ENCODE measurements at places on chromosomes 11 and 22.
A peak's percentile ranks its signal among the peaks of the same experiment; 100 is the strongest.

DNA sequence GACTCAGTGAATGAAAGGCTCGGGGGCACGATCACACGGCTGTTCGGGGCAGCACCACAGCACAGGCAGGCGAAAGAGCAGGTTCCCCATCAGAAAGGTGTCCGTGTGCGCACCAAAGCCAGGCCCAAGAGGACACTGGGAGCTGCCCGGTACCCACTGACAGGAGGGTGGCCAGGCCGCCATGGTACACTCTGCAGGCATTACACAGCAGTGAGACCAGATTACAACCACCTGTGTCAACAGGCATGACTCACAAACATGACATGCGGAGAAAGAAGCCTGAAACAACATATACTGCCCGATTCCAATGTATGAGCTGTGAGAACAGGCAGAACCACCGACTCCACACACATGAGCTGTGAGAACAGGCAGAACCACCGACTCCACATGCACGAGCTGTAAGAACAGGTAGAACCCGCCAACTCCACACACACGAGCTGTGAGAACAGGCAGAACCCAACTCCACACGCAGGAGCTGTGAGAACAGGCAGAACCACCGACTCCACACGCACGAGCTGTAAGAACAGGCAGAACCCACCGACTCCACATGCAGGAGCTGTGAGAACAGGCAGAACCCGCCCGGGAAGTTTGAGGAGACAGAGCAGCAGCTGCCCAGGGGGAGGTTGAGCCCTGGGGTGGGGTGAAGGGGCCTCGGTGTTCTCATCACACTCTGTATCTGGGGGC, 32.6 kb downstream of the KIAA0930 start:
- no peak for DNase-seq

- no peak for DNase-seq
Observed at GRCh38 chr11:126660321-126660720, 304.8 kb downstream of the ST3GAL4 start.

GRCh38 chr22:36365020-36365411, 22.8 kb downstream of the MYH9 start:
- DNase-seq = peak; percentile 67

- no peak for DNase-seq
Observed at GRCh38 chr22:30245985-30246813, at the start of gene LIF. LIF (minus strand) TSS chr22:30246759; CDS start chr22:30246695, 64 bp downstream.

DNA sequence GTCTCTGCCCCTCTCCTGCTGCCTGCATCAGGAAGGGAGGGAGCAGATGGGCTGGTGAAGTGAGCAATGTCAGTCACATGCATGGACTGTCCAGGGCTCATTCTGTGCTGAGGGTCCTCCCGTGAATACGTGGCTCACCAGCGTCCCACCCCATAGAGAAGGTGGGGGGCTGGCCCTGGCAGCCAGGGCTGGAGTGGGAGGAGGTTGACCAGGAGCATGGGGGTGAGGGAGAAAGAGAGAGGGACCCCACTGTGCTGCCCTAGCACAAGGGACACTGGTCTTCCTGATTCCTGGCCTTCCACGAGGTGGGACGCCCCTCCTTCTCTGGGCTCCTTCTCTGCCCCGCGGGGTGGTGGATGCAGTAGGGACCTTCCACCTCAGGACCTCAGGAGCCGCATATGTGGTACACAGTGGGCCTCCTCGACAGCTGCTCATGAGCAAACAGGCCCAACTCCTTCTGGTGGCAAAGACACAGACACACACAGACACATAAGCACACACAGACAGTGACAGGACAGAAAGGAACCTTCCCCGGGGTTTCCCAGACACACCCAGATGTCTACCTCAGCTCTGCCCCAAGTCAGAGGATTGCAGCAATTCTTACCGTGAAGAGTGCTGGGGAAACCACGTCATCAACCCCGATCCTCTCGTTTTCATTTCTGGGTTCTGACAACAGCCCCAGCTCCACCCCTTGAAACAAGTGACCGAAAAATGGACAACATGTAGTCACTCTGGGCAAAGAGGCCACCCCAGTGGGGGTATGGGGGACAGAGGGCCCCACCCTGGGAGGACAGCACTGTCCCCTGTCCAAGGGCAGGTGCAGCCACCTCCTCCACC, 3.6 kb upstream of the APOBEC3A start:
- no peak for DNase-seq

DNA sequence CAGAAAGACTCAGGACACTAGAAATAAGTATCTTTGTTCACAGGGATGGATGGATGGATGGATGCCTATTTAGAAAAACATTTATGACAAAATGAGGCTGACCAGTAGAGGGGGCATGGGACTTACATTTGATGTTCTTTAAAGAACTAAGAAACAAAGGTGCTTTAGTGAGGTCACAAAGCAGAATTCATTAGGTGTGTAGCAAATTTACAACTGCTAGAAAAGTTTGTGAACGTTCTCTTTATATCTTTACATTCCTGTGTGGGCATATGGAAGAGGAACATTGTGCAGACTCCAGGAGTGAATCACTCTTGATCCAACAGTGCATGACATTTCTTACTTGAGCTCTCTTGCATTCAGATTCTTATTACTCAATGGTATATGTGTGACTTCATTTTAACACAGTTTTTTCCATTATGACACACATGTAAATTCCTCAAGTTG, 15.8 kb upstream of the SIK2 start:
- DNase-seq = no peak

- no peak for DNase-seq
Observed at GRCh38 chr11:11476499-11476898, 123.4 kb upstream of the CSNK2A3 start.

- no peak for DNase-seq
Observed at GRCh38 chr11:37230865-37231264, 632.8 kb upstream of the RAG2 start.

DNA sequence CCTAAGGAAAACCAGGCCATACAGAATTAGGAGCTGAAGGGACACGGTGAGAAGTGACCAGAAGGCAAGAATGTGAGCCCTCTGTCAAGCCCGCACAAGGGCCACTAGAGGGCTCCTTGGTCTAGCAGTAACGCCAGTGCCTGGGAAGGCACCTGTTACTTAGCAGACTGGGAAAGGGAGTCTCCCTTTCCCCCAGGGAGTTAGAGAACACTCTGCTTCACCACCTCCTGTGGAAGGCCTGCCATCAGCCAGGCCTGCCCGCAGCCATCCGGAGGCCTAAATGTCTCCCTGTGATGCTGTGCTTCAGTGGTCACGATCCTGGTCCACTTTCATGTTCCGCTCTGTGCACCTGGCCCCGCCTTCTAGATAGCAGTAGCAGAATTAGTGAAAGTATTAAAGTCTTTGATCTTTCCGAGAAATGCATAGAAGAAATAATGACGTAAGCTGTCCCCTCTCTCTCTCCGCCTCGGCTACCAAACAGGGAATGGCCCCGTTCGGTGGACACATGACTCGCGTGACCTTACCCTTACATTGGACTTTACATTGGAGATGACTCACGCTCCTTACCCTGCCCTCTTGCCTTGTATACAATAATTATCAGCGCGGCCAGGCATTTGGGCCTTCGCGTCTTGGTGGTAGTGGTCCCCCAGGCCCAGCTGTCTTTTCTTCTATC, 10.7 kb upstream of the GSTP1 start:
- DNase-seq = no peak

DNA sequence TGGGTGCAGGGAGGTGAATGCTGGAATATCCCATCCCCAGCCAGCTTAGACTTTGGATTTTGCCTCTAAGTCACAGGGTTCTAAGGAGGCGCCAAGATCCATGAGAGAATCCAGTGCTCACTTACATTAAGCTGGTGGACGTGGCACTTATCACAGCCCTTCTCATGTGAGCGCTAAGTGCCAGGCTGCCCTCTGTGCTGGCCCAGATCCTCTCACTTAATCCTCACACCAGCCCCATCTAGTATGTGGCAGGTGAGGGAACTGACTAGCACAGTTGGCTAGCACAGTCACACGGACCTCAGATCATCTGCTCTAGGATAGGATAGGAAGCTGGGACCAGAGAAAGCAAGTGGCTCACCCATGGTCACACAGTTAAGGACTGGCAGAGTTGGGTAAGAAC, 3.6 kb downstream of the HMOX1 start:
- no peak for DNase-seq
